ENCODE measurements at places on chromosomes 16 and 17. TPM values are rescaled to one million over a fixed set of nuclear protein-coding genes. Genes with fewer than 3 reads are reported as not detected.

Gene CBLN1
- polyA plus RNA-seq = not detected

Gene PPY
- polyA plus RNA-seq = not detected

Gene SLC47A2
- polyA plus RNA-seq = not detected

DNA sequence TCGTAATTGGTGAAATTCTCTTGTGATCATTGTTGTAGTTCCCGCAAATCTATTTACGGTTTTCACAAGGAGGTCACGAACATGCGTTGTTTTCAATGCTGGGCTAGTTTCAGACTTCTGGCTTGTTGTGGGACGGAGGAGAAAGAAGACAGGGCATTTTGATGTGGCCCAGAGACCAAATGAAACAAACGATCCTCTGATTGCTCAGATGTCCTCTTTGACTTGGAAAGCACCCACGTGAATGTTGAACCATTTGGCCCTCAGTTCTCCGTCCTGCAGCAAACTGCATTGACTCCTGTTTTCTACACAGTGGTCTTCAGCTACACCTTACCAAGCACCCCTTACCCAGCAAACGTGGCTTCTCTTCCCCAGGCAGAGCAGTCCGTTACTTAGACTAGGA, 391.0 kb downstream of the WWOX start:
- no peaks in the 10 kb centered on the region for H3K27me3 ChIP-seq
- no peaks in the 10 kb centered on the region for H3K36me3 ChIP-seq
- peaks cover 11% of the 10 kb centered on the region for H3K4me1 ChIP-seq
- H3K4me3 ChIP-seq = no peak overlapping the region
- no peak for DNase-seq

DNA sequence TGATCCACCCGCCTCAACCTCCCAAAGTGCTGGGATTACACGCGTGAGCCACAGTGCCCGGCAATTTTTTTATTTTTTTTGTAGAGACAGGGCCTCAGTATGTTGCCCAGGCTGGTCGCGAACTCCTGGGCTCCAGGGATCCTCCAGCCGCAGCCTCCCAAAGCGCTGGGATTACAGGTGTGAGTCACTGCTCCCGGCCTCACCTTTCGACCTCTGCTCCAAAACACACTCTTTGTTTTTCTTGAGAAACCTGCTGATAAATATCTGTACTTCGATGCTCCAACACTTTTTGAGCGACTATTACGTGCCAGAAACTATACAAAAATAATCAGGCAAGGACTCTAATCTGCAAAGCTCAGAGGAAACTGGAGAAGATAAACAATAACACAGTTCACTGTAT, 1.0 kb downstream of the MED1 start:
- H3K4me3 ChIP-seq = no peak overlapping the region
- peaks cover 31% of the 10 kb centered on the region for H3K36me3 ChIP-seq
- no peak for DNase-seq
- H3K27me3 ChIP-seq = no peaks in the 10 kb centered on the region
- peaks cover 16% of the 10 kb centered on the region for H3K4me1 ChIP-seq

GRCh38 chr16:52497067-52497816, 49.7 kb downstream of the TOX3 start:
- no peaks in the 10 kb centered on the region for H3K36me3 ChIP-seq
- H3K4me1 ChIP-seq = no peaks in the 10 kb centered on the region
- H3K27me3 ChIP-seq = no peaks in the 10 kb centered on the region

- H3K4me1 ChIP-seq = no peaks in the 10 kb centered on the region
- H3K4me3 ChIP-seq = no peak overlapping the region
- H3K27ac ChIP-seq = no peak overlapping the region
- no peak for DNase-seq
Measured at GRCh38 chr17:61846088-61846487, 17.2 kb downstream of the BRIP1 start.

DNA sequence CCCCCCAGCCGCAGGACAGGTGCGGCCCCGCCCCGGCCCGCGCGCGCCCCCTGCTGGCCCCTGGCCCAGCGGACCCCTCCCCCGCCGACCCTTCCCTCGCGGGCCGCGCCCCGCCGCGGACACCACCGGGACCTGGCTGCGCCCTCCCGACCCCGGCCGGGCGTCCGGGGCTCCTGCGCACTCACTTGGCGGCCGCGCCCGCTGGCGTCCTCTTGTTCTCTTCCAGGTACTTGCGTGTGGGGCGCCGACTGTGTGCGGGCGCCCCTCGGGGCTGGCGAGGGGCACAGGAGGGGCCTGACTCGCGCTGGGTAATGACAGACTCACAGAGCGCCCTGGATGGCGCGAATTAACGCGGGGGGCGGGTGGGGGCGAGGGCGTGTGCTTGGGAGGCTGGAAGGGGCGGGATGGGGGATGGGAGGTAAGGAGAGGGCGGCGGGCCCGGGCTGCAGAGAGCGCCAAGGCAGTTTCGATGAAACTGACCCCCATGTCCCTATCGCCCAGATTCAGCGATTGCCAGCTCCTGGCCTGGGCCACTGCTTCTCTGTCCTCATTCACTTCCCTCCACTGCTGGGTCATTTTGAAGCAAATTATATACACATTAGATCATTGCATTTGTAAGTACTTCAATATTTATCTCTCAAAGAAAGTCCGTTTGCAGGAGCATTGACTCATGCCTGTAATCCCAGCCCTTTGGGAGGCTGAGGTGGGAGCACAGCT, 445 bp upstream of the DBNDD1 start:
- H3K27ac ChIP-seq = no peak overlapping the region
- no peak for DNase-seq
- H3K36me3 ChIP-seq = no peaks in the 10 kb centered on the region
- no peak overlapping the region for H3K4me3 ChIP-seq

DNA sequence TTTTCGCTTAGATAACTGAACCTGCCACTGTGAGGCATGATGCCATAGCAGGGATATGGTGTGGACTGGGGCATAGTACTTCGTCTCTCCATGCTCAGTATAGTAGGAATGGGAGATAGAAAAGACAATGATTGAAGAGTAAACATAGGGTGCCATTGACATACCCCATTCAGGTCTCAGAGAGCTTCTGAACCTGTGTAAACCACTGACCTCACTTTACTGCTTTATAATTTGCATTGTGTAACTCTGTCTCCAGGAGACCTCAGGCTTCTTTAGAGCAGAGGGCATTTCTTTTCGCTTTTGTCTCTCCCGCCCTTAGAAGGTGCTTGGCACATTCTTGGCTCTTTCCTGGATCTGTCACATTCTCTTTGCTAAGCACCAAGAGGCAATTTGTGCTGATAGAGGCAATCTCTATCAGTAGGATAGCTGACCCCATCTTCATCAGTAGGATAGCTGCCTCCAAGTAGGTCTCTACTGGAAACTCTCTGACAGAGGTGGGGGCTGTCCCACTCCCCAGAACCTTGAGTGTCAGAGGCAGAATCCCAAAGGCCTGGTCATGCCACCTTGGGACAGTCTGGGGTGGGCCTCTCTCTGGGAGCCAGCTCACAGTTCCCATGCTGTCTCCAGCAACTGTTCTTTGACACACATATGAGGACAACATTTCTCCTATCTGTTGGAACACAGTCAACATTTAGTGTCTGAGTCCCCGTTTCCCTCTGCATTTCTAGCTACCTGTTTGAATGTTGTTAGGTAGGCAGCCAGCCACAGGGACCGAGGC, 181.9 kb downstream of the UTP18 start:
- H3K27me3 ChIP-seq = no peaks in the 10 kb centered on the region
- H3K4me3 ChIP-seq = no peak overlapping the region
- H3K27ac ChIP-seq = no peak overlapping the region
- no peak for DNase-seq

DNA sequence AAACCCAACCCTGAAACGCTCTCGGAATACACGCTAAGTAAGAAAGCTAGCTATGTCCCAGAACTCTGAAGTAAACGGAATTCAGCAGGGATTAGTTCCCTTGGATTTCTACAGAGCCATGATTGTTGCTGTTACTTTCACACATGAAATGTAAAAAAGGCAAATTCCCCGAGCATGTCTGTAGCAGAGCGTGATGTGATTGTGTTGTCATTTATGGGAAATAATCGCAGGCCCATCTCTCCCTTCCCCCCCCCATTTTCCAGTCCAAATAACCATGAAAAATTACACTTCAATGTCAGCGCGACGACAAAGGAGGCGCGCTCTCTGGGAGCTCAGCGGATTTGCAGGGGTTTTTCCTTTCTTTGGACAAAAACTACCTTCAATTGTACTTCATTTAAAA, 209.0 kb downstream of the ZFHX3 start:
- no peak for DNase-seq
- H3K27me3 ChIP-seq = no peaks in the 10 kb centered on the region
- H3K36me3 ChIP-seq = no peaks in the 10 kb centered on the region
- H3K4me1 ChIP-seq = peaks cover 14% of the 10 kb centered on the region

- DNase-seq = no peak
- H3K4me3 ChIP-seq = no peak overlapping the region
- no peaks in the 10 kb centered on the region for H3K27me3 ChIP-seq
- H3K36me3 ChIP-seq = no peaks in the 10 kb centered on the region
- no peak overlapping the region for H3K27ac ChIP-seq
Measured at GRCh38 chr16:50381679-50382440, 13.1 kb upstream of the BRD7 start.

GRCh38 chr17:76714822-76715495, 4.2 kb upstream of the MXRA7 start:
- DNase-seq = peak; percentile 73
- H3K27me3 ChIP-seq = peaks cover 9% of the 10 kb centered on the region
- H3K27ac ChIP-seq = peak overlapping the region; percentile 90
- H3K4me3 ChIP-seq = peak overlapping the region; percentile 45

Measured in CD14-positive monocyte (primary cell).